ENCODE measurements at places on chromosomes 1 and 21.

DNA sequence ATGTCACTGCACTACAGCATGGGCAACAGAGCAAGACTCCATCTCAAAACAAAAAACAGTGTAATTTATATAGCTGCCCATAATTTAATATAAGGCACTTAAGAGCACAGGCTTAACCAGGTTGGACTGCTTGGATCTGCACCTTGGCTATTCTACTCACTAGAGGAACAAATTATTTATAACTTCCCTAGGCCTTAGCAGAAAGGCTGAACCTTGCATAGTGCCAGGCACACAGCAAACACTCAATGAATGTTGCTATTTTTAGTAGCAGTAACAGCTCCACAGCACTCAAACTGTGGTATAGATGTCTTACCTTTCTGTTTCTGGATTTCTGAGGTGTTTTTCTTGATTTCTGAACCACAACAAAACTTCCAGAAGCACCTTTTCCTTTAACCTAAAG lies 19.8 kb downstream of the HP1BP3 start:
- DNase-seq = no peak

GRCh38 chr1:173190101-173190936 lies 16.8 kb downstream of the TNFSF4 start:
- DNase-seq = no peak

- no peak for DNase-seq
These were observed 41.5 kb downstream of the GALNT2 start for GRCh38 chr1:230108580-230108979.

DNA sequence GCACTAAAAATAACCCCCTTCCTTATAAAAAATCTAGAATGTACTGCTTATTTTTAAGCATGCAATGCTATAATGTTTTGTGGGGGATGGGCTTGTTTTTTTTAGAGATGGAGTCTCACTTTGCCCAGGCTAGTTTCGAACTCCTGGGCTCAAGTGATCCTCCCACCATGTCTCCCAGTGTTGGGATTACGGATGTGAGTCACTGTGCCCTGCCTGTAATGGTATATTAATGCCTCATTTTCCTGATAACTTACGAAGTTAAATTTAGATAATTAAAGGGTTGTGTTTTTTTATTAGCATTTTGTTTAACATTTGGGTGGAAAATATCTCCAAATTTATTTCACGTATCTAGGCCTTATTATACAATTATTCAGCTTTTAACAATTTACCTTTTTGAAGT lies 6.5 kb downstream of the RNF11 start:
- no peak for DNase-seq

DNA sequence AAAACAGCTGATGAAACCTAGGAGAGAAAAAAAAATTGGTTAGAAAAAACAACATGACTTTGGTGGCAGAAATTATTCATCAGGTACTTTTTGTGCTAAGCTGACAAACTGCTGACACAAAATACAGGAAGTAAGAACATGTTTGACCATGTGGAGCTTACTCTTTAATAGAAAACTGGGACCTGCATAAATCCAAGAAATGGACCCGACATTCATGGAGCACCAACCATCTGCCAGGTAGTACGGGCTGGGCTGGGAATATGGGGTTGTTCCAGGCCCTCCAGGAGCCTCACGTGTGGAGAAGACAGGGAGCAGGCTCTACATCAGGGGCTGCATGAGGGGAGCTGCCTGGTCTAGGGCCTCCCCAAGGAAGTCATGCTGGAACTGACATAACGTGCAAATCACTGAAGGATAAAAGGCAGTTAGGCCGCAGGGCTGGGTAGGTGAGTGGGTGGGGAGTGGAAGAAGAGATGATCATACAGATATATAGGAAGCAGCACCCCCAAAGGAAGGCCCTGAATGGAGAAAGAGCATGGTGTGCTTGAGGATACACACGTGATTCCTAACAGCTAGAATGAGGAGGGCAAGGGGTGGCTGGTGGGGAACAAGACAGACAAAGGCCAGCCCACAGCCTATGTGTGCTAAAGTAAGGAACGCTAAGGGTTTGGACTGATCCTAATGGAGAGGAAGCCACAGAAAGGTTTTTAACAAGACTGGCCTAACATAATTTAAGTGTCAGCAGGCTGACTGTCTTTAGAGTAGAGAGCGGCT lies 26.1 kb downstream of the CD58 start:
- DNase-seq = no peak

GRCh38 chr1:22121421-22121911 lies 21.4 kb downstream of the WNT4 start:
- DNase-seq = no peak

DNA sequence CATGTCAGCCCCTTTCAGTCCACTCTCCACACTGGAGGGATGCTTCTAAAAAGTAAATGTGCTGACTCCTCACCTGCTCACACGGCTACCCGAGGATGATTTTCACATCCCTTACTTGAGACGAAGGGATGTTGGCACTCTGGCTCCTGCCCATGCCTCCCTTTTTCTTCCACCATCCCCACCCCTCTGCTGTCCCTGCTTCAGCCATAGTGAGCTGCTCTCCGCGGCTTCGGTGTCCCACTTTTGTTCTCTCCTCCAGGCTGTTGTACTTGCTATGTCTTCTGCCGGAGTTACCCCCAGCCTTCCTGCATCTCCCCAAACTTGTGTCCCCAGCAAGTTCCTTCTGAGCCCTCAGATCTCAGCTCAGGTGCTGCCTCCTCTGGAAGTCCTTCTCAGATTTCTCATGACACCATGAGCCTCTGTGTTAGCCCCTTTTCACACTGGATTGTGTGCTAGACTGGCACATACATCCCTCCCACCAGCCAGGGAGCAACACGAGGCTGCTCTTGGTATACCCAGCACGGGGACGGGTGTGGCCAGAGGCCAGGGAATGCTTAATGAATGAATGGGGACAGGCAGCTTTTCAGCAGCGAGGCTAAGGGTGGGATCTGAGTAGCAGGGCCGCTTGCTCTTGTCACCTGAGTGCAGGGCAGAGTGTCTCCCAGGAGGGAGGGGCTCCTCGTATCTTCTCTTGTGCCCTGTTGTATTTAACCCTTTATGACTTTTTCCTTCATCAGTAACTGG lies 1.3 kb downstream of the ACOT11 start:
- no peak for DNase-seq

DNA sequence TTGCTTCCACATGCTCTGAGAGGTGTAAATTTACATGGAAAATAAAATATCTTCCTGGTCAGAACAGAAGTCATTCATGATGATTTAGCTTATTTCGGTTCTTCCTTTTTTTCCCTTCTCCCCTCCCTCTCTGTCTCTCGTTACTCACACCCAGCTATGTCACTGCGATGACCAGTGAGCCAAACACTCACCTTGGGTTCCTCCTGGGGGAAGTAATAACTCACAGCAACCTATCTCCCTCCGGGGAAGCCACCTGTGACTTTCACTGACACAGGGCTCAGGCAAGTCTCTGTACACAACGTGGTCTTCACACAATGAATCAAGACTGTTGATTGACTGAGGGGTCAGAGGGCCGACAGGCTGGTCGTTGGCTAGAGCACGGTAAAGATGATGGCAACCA lies 135.3 kb upstream of the VANGL1 start:
- no peak for DNase-seq

- no peak for DNase-seq
These were observed 62.7 kb downstream of the ZC3H11B start for GRCh38 chr1:219550201-219550600.

- no peak for DNase-seq
These were observed 87.1 kb downstream of the SLC5A9 start for GRCh38 chr1:48309564-48310082.

DNA sequence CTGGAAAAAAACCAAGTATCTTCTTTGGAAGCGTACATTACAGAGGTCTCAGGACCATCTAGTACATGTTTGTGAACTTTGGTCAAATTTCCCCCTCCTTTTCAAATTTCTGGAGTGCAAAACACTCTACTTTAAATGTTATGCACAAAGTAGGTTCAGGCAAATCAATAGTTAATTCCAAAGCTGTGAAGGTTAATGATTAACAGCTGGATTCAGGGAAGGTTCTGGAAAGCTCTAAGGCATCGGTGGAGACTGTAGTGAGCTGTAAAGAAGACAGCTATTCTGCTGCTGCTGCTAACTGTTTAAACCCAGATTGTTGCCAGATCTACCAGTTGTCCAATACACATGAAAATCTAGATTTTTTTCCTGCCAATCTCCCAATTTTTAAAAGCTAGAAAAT lies 70.9 kb downstream of the ELAVL4 start:
- DNase-seq = no peak

GRCh38 chr1:102580806-102581205 lies 527.5 kb downstream of the COL11A1 start:
- no peak for DNase-seq

DNA sequence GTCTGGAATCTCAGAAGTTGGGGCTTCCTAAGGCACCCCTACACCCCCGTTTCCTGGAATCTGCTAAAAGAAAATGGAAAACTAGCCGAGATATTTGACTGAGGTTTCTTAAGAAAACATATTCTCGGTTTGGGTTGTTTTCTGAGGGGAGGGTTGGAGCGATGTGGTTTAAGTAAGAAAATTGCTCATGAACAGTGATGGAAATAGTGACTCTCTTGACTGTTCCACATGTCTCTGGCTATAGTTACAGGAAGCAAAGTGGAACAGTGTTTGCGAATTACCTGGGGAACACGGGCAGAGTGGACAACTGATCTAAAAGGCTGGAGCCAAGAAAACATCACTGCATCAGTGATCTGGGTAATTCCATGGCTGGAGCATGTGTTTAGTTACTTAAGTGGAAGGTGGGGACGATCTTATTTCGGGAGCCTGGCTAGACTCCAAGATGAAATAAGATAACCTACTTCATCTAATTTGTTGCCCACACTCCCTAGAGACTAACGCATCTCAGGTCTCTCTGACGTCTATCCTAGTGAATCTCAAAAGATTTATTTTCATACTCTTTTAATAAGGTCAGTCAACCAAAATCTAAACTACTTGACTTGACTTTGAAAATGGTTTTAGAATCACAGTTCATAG lies 92.4 kb downstream of the KCNJ15 start:
- no peak for DNase-seq

DNA sequence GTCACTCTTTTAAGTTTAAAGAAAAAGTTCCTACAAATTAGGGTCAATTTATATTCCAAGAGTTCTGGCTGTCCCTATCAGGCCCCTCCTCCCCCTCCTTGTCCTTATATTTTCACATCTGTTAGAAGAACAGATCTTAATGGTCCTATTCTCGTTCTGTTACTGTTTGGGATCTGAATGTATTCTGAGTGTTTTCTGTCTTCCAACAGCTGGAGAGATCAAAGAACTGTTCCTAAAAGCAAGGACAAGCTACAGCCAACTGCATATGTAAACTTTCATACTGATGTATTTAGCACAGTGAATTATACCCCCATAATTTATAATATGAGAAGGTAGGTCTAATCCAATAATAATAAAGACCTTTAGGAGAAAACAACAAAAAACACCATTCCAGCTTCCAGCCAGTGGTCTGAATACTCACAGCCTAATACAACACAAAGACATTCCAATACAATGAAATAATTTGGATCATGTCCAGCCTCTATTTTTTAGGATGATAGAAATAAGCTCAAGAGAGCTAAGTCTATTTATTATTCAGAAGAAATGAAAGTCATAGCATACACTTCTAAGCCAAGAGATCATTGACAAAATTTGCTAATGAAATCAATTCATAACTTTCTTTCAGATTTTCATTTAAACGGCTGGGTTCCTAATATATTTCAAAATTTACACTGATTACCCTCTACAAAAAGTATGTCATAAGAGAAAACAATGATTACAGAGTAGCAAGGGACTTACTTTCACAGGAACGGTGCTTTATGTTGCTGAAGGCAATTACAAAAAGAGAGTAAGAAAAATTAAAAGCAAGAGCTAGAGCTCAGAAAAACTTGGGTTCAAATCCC lies 25.3 kb downstream of the WLS start:
- no peak for DNase-seq

- DNase-seq = no peak
These were observed 2.4 kb upstream of the TAF1A start for GRCh38 chr1:222592171-222592570.

GRCh38 chr21:18776936-18777335 lies 373.4 kb upstream of the TMPRSS15 start:
- no peak for DNase-seq

- no peak for DNase-seq
These were observed 36.7 kb upstream of the IGSF3 start for GRCh38 chr1:116704278-116704677.

GRCh38 chr1:22241250-22241649 lies 98.4 kb upstream of the WNT4 start:
- DNase-seq = no peak

- no peak for DNase-seq
These were observed 46.5 kb upstream of the ACTRT2 start for GRCh38 chr1:2974701-2975301.

DNA sequence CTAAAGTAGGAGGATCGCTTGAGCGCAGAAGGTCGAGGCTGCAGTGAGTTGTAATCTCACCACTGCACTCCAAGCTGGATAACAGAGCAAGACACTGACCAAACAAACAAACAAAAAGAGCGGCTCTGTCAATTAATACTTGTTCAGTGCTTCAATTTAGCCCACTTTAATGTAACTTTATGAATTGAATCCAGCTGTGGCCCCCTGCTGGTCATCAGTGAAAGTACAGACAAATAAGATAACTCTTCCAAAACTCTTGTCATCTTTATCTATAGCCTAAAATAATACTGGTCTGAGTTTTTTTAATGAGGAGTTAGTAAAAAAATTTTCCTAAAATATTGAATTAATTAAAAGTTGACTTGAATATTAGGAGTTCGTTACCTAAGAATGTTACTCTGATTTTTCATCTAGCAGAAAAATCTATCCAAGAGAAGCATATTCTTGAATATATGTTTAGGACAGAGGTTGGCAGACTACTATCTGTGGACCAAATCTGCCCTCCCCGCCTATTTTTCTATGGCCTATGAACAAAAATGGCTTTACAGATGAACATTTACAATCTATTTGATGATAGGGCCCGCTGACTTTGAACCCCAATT lies 26.1 kb downstream of the ATP5PF start:
- peak; percentile 23 for DNase-seq

GRCh38 chr1:25858494-25858893 lies 763 bp downstream of the AUNIP start:
- no peak for DNase-seq

DNA sequence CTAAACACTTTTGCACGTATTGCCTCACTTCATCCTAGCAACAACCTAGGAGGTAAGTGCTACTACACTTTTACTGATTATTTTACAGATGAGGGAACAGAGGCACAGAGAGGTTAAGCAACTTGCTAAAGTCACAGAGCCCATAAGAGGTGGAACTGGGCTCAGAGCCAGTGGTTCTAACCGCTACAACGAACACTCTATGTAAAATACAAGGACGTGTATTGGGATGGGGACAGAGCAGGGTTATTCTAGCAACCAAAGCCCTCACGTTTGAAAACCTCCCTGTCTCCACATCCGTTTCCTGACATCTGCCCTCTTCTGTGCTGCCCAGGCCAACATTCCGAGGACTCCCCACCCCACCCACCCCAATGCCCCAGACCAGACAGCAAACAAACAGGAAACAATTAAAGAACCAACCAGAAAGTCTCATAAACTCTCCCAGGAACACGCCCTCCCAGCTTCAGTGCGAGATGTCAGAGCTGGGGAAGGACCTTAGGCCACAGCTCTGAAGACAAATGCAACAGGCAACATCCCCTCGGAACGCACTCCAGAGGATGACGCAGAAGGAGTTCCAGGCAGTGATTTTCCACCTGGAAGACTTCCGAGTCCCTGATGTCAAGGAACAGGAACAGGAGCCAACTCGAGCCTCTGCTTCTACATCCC lies 41.1 kb downstream of the GLIS1 start:
- no peak for DNase-seq

GRCh38 chr1:20255666-20256065 lies 35.0 kb upstream of the VWA5B1 start:
- DNase-seq = no peak
